ENCODE measurements at places on chromosomes 1 and 21.

DNA sequence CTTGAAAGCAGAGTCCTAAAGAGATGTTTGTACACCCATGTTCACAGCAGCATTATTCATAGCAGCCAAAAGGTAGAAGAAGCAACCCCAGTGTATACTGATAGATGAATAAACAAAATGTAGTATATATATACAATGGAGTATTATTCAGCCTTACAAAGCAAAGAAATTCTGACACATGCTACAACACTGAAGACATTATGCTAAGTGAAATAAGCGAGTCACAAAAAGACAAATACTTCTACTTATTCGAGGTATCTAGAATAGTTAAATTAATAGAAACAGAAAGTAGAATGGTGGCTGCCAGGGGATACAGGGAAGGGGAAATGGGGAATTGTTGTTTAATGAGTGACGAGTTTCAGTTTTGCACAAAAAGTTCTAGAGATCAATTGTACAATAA lies 23.5 kb downstream of the COP1 start:
- no peaks in the 10 kb centered on the region for H3K4me1 ChIP-seq
- no peak overlapping the region for H3K27ac ChIP-seq
- H3K4me3 ChIP-seq: no peak overlapping the region
- DNase-seq: no peak

DNA sequence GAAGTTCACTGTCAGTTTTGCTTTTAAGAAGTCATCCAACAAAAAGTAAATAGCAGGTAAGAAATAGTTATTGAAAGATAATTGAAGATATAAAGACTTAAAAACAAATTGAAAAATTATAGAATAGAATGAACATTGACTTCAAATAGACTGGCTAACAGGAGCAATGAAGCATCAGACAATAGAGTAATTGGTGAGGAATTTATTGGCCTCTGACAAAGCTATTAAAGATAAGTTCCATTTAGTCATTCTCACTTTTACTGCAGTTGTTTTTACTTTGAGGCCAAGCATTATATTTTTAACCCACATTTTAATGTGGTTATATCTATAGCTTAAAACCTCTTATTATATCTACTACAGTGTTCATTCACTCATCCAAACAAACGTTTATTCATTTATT lies 228.8 kb upstream of the ADGRL2 start:
- no peak overlapping the region for H3K27ac ChIP-seq
- DNase-seq: no peak
- H3K4me1 ChIP-seq: peaks cover 10% of the 10 kb centered on the region
- no peaks in the 10 kb centered on the region for H3K27me3 ChIP-seq
- H3K36me3 ChIP-seq: no peaks in the 10 kb centered on the region
- no peak overlapping the region for H3K4me3 ChIP-seq

GRCh38 chr21:25904044-25904695 lies 169.4 kb downstream of the GABPA start:
- peaks cover 15% of the 10 kb centered on the region for H3K36me3 ChIP-seq
- no peaks in the 10 kb centered on the region for H3K27me3 ChIP-seq
- no peak overlapping the region for H3K4me3 ChIP-seq
- no peak overlapping the region for H3K27ac ChIP-seq
- no peak for DNase-seq
- peaks cover 6% of the 10 kb centered on the region for H3K4me1 ChIP-seq

DNA sequence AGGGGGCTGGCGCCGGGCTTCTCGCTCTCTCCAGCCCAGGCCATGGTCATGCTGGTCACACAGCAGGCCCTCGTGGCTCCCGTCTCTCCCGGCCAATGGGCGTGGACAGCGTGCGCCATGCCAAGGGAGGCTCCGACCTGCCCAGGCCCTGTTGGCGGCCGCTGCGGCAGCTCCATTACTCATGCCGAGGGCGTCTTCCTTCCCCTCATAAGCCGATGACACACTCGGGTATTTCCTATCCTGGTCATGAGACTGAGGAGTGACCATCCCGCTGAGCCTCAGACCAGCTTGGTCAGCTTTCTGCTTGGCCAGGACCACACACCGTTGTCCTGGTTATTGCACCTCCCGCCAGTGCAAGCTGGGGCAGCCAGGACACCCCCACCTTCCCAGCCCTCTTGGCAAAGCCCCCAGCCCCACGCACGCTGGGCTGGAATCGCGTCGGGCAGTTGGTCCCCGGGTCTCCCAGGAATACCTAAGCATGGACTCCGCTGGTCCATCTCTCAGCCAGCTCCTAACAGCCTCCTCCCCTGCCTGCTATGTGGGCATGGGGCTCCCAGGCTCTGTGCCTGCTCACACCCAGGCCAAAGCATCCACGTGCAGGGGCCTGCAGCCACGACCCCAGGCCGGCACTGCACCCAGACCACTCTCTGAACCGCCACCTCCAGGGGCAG lies 49.8 kb downstream of the ARHGEF16 start:
- DNase-seq: no peak
- no peak overlapping the region for H3K4me3 ChIP-seq
- no peaks in the 10 kb centered on the region for H3K36me3 ChIP-seq
- H3K4me1 ChIP-seq: no peaks in the 10 kb centered on the region

- H3K27me3 ChIP-seq: no peaks in the 10 kb centered on the region
- H3K4me3 ChIP-seq: no peak overlapping the region
- peaks cover 22% of the 10 kb centered on the region for H3K4me1 ChIP-seq
These were observed 2.8 kb upstream of the PHC2 start for GRCh38 chr1:33433509-33434362.

DNA sequence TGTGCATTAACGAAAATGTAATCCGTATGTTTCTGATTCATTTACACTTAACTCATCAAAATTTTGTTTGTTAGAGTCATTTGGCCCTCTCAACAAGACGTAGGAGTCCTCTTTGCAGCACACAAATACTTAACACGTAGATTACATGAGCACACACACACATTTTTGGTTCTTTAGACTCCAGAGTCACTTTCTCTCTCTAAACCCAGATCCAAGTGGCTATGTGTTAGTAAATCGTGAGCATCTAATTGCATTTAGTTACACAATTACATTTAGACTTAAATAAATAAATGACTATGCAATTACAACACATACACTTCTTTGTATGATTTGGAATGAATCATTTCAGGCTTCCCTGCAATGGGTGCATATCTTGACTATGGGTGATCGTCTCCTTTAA lies 109.0 kb upstream of the GREM2 start:
- no peak for DNase-seq
- H3K27ac ChIP-seq: no peak overlapping the region
- no peaks in the 10 kb centered on the region for H3K36me3 ChIP-seq
- H3K4me1 ChIP-seq: no peaks in the 10 kb centered on the region
- no peak overlapping the region for H3K4me3 ChIP-seq

GRCh38 chr1:193677874-193678273 lies 491.5 kb upstream of the B3GALT2 start:
- peaks cover 10% of the 10 kb centered on the region for H3K4me1 ChIP-seq
- no peak for DNase-seq
- no peak overlapping the region for H3K27ac ChIP-seq
- H3K27me3 ChIP-seq: no peaks in the 10 kb centered on the region
- no peak overlapping the region for H3K4me3 ChIP-seq

DNA sequence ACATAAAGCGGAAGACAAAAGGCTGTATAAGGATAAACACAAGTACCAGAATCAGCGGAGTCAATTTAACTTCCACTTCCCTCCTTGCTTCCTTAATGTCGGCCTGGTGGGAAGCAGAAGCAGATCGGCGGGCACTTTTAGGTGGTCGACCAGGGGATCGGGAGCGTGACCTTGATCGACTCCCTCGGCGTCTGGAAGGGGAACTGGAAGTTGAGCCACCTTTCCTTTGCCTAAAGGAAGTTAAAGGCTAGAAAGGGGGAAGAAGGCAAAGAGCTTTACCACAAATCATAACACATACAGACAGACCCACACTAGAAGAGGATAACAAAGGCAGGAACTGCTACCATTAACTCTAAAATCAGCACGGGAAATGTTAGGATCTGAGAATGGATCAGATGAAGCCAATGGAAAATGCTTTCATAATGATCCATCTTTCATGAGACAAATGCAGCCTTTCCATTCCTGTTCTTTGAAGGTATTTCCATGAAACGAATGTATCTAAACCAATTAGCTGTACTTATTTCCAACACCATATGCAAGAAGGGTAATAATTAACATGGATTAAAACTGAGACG lies 5.7 kb downstream of the LBR start:
- peak overlapping the region; percentile 98 for H3K27ac ChIP-seq
- H3K27me3 ChIP-seq: no peaks in the 10 kb centered on the region
- H3K36me3 ChIP-seq: peaks cover 24% of the 10 kb centered on the region
- no peak overlapping the region for H3K4me3 ChIP-seq
- DNase-seq: no peak
- peaks cover 62% of the 10 kb centered on the region for H3K4me1 ChIP-seq

GRCh38 chr1:73644198-73644597 lies 553.8 kb downstream of the LRRIQ3 start:
- H3K27me3 ChIP-seq: no peaks in the 10 kb centered on the region
- no peak for DNase-seq
- H3K4me1 ChIP-seq: no peaks in the 10 kb centered on the region
- no peak overlapping the region for H3K4me3 ChIP-seq
- no peaks in the 10 kb centered on the region for H3K36me3 ChIP-seq

GRCh38 chr1:73980324-73981040 lies 217.5 kb downstream of the LRRIQ3 start:
- H3K36me3 ChIP-seq: no peaks in the 10 kb centered on the region
- H3K4me3 ChIP-seq: no peak overlapping the region
- no peaks in the 10 kb centered on the region for H3K4me1 ChIP-seq
- DNase-seq: no peak

- DNase-seq: no peak
- no peaks in the 10 kb centered on the region for H3K27me3 ChIP-seq
- H3K27ac ChIP-seq: no peak overlapping the region
- H3K4me1 ChIP-seq: peaks cover 24% of the 10 kb centered on the region
- no peak overlapping the region for H3K4me3 ChIP-seq
- H3K36me3 ChIP-seq: no peaks in the 10 kb centered on the region
These were observed 292.4 kb downstream of the PLPP3 start for GRCh38 chr1:56286956-56287355.

DNA sequence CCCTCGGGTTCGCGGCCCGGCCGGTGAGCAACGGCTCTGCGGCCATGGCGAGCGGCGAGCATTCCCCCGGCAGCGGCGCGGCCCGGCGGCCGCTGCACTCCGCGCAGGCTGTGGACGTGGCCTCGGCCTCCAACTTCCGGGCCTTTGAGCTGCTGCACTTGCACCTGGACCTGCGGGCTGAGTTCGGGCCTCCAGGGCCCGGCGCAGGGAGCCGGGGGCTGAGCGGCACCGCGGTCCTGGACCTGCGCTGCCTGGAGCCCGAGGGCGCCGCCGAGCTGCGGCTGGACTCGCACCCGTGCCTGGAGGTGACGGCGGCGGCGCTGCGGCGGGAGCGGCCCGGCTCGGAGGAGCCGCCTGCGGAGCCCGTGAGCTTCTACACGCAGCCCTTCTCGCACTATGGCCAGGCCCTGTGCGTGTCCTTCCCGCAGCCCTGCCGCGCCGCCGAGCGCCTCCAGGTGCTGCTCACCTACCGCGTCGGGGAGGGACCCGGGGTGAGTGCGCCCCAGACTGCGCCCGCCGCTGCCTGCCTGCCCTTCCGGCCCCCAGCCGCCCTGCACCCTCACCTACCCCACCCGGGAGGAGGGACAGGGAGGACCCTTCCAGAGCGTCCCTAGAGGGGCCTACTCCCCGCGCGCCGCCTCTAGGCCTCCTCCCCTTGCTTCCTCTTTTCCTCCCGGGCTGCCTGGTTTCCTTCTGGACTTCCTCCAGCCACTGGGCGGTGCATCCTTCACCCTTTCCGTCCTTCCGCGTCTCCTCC lies at the start of gene RNPEP:
Gene RNPEP (plus strand): TSS at position 26 of the 757 bp plus-strand sequence. CDS start 19 bp downstream, at position 45.
- H3K27ac ChIP-seq: peak within 1 kb of the TSS; percentile 95
- peaks cover 30% of the 10 kb centered on the region for H3K4me1 ChIP-seq
- DNase-seq: peak; percentile 95
- no peaks in the 10 kb centered on the region for H3K27me3 ChIP-seq

- H3K27ac ChIP-seq: no peak overlapping the region
- H3K36me3 ChIP-seq: no peaks in the 10 kb centered on the region
- DNase-seq: no peak
- no peak overlapping the region for H3K4me3 ChIP-seq
These were observed 22.2 kb upstream of the SLC5A9 start for GRCh38 chr1:48200166-48200900.

DNA sequence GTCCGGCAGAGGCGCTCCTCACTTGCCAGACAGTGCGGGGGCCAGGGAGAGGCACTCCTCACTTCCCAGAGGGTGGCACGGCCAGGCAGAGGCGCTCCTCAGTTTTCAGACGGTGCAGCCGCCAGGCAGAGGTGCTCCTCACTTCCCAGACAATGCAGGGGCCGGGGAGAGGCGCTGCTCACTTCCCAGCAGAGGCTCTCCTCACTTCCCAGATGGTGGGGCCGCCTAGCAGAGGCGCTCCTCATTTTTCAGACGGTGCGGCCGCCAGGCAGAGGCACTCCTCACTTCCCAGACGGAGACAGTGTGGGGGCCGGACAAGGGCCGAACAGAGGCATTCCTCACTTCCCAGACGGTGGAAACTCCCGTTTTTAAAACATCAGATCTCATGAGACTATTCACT lies 238.4 kb upstream of the CACYBP start:
- DNase-seq: no peak
- H3K4me1 ChIP-seq: no peaks in the 10 kb centered on the region
- no peaks in the 10 kb centered on the region for H3K36me3 ChIP-seq
- H3K27ac ChIP-seq: no peak overlapping the region

DNA sequence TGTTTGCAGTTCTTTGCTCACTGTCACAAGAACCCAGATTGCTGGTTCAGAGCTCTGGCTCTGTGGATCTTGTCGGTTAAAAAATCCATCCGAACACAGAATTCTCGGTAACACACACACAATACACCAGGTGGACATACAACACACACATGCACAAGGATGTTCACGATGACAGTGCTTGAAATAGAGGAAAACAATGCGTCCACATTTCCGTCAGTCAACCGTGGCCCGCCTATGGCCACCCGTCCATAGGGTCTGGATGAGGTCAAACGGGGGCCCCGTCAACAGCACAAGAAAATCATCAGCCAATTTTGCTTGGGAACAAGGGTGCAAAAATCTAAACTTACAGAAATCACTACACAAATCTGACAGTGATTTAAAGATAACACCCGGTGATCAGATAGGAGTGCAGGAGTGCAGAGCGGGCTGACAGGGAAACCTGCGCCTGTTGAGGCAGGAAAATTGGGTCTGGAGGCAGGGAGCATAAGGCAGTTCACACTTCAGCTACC lies 50.4 kb upstream of the SLC19A1 start:
- H3K4me1 ChIP-seq: peaks cover 29% of the 10 kb centered on the region
- no peak overlapping the region for H3K27ac ChIP-seq
- H3K27me3 ChIP-seq: no peaks in the 10 kb centered on the region
- H3K4me3 ChIP-seq: no peak overlapping the region
- H3K36me3 ChIP-seq: no peaks in the 10 kb centered on the region

- peaks cover 29% of the 10 kb centered on the region for H3K4me1 ChIP-seq
- no peaks in the 10 kb centered on the region for H3K27me3 ChIP-seq
- DNase-seq: no peak
- peak overlapping the region; percentile 9 for H3K27ac ChIP-seq
These were observed 6.5 kb downstream of the DENND2D start for GRCh38 chr1:111193712-111194480.

DNA sequence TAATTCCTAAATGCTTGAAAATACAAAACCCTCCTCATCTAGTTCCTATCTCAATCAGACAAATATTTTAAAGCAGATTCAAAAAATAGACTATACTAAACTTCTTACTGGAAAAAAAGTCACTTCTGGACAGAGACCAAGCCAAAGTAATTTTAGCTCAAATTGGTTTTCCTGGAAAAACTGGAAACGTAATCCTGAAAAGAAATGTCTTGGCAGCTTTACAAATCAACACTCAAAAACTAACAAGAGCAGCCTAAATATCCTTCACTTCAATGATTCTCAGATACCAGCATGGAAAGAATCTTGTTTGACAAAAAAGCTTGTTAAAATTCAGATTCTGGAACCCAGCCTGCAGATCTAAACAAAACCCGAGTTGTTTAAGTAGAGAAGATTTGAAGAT lies 9.1 kb upstream of the GPR88 start:
- no peak overlapping the region for H3K4me3 ChIP-seq
- H3K36me3 ChIP-seq: no peaks in the 10 kb centered on the region
- no peaks in the 10 kb centered on the region for H3K27me3 ChIP-seq
- H3K27ac ChIP-seq: no peak overlapping the region

All from esophagus muscularis mucosa (tissue), 4 donors.